ENCODE measurements at places on chromosomes 5 and 9. TPM values are rescaled to one million over a fixed set of nuclear protein-coding genes. Genes with fewer than 3 reads are reported as not detected.

DNA sequence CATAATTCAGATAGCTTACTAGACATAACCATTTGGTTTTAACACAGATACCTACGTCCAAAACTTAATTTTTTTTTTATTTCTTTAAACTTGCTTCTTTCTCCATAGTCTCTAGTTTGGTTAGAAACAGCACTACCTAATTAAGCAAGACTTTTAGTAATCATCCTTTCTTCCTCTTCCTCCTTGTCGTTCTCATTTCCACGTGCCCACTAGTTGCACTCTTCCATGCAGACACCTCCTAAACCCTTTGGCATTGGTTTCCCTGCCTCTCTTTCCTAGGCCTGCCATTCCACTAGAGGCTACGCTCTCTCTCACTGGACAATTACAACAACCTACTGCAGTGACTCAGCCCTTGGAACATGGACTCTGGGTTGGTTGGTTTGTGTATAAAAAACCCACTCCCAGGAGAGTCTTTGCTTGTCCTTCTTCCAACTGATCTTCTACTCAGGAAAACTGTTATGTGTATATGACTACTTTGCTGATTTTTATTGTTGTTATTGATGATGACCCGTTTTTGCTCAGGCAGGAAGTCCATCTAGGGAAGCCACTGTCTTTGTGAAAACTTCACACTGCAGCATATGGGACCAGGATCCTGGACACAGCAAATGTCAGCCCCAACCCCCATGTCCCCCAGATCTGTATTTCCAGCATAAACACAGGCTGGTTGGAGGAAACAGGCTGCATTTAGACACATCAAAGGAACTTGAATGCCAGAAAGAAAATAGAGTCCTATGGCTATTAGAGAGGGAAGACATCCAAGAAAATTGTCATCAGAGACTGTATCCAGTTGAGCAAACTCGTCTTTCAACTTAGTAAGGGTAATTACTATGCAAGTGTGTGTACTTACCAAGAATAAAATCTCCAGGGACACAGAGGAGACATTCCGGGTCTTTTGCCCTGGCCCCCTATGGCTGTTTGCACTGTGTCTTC, 503.2 kb downstream of the GADD45G start:
- no peak for DNase-seq

DNA sequence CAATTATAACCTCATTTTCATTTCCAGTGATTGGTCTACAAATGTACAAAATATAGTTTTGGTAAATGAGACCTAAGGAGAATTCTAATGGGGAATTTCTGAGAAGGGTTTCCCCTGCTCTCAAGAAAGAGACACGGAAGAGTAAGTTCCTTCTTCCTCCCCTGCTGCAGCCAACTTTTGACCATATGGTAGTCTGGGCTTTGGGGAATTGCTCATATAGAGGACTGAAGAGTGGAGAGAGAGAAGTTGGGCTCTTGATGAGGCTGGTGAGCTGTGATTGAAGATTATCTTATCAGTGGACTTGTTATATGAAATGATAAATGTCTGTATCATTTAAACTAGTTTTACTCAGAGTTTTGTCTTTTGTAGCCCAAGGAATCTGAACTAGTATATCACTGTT, 4.3 kb upstream of the LNPEP start:
- no peak for DNase-seq

DNA sequence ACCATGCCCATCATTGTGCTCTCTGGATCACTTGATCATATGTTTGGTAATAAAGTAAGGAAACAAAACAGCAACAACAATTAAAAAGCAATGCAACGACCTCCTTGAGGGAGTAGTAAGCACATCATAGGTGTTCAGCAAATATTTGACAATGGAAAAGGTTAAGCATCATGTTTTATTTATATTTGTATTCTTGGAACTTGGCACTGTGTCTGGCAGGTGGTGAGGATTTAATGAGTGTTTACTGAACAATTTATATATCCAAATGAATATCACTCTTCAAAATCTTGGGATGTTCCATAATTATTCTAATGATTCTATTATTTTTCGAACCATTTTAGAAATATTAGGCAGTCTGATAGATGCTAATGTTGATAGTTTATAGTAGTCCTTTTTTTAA, 6.2 kb downstream of the PIP5K1B start:
- DNase-seq = no peak

GRCh38 chr5:63483338-63483737, 478.9 kb downstream of the HTR1A start:
- no peak for DNase-seq

GRCh38 chr5:36679221-36679989, 73.0 kb downstream of the SLC1A3 start:
- no peak for DNase-seq

DNA sequence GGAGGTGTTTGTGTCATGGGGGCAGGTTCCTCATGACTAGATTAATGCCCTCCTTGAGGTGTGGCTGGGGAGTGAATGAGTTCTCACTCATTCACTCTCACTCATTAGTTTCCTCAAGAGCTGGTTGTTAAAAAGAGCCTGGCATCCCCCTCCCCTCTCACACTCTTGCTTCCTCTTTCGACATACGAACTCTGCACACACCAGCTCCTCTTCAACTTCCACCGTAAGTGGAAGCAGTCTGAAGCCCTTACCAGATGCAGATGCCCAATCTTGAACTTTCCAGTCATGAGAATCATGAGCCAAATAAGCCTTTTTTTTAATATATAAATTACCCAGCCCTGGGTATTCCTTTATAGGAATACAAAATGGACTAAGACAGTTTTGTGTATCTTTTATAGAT, 82.5 kb downstream of the SPRY4 start:
- DNase-seq = no peak

GRCh38 chr9:133492061-133493021, 13.4 kb upstream of the SLC2A6 start:
- peak; percentile 45 for DNase-seq

GRCh38 chr5:178422400-178422775, 167.8 kb downstream of the COL23A1 start:
- DNase-seq = no peak

DNA sequence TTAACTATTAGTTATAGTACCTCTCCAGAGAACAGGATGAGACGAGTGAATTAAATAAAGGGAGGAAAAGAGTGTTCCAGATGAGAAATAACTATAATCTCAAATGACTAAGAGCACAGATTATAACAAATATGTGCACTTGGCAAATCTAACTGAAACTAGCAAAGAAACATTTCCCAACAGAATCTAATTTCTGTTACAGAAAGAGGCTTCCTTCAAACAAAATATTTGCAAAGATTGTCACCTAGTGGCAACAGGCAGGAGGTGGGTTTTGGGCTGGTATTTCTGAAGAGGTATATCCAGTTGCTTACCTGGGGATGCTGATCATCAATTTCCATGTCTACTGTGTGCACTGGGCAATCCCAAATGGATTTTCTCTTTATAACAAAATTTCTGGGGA, 5.6 kb upstream of the SPDL1 start:
- DNase-seq = peak; percentile 27

PCDHA8 gene
- not detected for total RNA-seq

- DNase-seq = peak; percentile 51
Measured at GRCh38 chr5:95644351-95645042, 2.1 kb upstream of the RFESD start.

TAF11L12 gene
- total RNA-seq = not detected

DNA sequence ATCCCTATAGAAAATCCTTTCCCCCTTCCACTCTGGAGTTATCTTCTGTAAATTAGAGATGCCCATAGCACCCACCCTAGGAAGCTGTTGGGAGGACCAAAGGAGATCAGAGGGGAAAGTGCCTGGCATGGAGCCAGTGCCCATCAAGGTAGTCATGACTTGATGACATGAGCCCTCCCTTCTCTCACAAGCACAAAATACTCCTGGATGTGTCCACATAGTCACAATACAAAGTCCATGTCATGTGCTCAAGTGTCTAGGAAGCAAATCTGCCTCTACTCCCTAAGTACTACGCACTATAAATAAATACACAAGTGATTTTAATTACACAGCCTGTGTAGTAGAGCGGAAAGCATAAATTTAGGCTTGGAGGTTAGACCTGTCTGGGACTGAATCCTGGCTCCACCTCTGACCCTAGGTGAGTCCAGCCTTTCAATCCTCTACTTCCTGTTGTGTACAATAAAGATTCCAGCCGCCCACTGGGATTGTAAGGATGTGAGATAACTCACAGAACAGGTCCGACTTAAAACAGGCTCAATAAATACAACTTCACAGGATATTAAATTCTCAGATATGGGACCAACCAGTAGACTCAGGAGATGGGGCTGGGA, 30.6 kb downstream of the TTC39B start:
- DNase-seq = no peak

DNA sequence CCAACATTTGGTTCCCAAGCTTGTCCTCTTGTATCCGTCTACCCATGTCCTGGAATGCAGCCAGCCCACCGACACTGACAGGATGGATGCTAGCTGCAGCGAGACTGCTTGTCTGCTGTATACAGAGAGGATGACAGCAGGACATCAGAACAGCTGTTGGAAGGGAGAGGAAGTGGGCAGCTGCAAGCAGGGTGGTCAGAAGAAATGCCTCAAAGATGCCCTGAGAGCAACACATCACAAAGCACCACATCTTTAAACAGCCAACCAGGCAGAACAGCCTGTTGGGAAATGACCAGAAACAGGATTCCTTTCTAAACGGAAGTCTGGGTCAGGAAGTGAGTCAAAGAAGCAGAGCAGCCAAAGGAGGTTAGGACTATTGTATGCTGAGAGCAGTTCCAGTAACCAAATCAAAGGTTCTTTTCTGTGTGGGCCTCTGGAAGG, 219.1 kb downstream of the NDUFS4 start:
- DNase-seq = no peak

GRCh38 chr5:4198461-4198860, 602.8 kb downstream of the IRX1 start:
- DNase-seq = no peak

- DNase-seq = peak; percentile 80
Measured at GRCh38 chr5:176541338-176542134, 4.3 kb upstream of the RNF44 start.

GRCh38 chr9:23606107-23606506, 219.9 kb downstream of the ELAVL2 start:
- no peak for DNase-seq

All from Daoy (cell line).